Hematopoietic multipotent progenitor cell treated with erythropoietin and hydrocortisone succinate and interleukin-3 and kit ligand, for 8 days (in vitro differentiated cells): ENCODE measurements at places on chromosomes 3 and 15.

DNA sequence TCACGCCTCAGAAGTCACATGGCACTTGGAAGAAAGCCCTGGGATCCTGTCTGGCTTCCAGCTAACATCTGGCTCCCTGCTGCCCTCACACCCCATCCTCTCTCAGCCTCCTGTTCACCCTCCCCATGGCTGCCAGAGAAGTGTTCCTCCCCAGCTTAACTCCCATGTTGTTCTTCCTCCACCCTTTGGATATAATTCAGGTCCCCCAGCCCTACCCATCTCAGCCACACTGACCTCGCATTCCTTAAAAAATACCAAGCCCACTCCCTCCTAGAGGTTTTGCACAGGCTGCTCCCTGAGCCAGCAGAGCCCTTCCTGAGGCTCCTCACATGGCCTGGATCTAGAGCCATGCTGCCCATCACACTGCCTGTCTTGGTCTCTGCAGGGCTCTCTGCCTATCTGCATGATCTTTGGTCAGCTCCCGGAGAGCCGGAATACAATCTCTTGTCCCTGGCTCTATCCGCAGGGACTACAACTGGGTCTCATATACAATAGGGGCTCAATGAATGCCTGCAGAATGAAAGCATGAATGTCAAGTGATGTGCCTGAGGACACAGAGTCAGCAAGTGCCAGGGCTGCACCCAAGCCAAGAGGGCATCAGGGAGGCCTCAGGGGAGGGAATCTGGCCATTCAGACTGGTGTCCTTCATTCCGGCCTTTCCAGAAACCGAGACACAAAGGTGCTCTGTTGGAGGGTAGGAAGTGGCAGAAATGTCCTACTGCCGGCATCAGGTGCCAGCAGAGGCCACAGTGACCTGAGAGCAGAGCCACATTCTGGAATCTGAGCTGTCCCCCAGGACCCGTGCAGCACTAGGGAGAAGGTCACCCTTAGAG lies 3.8 kb upstream of the TKT start:
- no peak for DNase-seq

GRCh38 chr15:52682781-52683180 lies 3.6 kb upstream of the ATOSA start:
- no peak for DNase-seq

DNA sequence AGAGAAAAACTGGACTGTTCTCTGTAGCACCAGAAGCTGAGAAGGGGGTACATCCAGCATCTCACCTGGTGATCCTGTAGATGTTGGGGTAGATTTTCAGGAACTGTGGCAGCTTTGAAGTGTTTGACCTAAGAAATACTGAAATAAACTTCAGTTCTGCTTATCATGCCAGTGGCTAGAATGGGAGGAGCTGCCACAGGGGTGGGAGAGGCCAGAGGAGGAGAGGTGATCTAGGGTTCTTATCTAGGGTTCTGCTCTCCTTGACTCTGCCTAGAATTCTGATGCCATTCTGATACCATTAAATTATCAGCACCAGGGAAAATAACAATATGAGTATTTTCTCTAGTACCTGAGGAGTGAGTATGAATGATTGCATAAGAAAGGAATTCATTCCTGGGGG lies 10.2 kb upstream of the CPOX start:
- DNase-seq: peak; percentile 59

GRCh38 chr3:71026634-71027578 lies 556.6 kb downstream of the FOXP1 start:
- DNase-seq: no peak

DNA sequence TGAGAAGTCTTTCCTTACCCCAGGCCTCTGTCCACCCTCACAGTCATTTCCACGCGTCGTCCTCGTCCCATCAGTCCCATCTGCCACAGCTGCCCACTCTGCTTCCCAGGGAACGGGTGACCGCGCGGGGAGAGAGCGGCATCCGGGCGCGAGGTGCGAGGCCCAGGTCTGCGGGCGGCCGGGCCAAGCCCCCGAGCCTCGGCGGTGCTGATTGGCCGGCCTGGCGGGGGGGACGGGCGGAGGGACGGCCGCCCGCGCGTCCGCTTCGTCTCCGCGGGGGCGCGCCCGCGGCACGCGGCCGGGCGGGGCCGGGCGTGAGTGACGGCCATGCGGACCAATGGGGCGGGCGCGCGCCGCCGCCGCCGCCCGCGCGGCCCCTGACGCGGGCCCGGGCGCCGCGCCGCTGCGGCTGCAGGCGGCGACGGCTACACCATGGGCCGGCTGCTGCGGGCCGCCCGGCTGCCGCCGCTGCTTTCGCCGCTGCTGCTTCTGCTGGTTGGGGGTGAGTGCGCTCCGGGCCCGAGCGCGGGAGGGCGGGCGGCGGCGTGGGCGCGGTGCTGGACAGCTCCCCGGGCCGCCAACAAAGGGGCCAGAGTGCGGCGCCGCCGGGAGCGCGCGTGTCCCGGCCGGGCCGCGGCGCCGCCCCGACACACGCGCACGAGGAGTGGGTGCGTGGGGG lies at the start of gene PODXL2:
TSS of gene PODXL2 (plus strand) at position 398 of the 679 bp plus-strand sequence. CDS start at position 433, 35 bp downstream.
- DNase-seq: peak; percentile 39

GRCh38 chr3:47961036-47961435 lies 55.2 kb downstream of the MAP4 start:
- DNase-seq: no peak

- no peak for DNase-seq
Measured at GRCh38 chr3:56772952-56773938, 28.5 kb downstream of the ARHGEF3 start.

GRCh38 chr3:147422196-147422595 lies 13.0 kb downstream of the ZIC1 start:
- no peak for DNase-seq

GRCh38 chr3:179149406-179149867 lies 1.3 kb downstream of the PIK3CA start:
- peak; percentile 27 for DNase-seq

- DNase-seq: no peak
Measured at GRCh38 chr3:29521751-29522150, 240.9 kb downstream of the RBMS3 start.

DNA sequence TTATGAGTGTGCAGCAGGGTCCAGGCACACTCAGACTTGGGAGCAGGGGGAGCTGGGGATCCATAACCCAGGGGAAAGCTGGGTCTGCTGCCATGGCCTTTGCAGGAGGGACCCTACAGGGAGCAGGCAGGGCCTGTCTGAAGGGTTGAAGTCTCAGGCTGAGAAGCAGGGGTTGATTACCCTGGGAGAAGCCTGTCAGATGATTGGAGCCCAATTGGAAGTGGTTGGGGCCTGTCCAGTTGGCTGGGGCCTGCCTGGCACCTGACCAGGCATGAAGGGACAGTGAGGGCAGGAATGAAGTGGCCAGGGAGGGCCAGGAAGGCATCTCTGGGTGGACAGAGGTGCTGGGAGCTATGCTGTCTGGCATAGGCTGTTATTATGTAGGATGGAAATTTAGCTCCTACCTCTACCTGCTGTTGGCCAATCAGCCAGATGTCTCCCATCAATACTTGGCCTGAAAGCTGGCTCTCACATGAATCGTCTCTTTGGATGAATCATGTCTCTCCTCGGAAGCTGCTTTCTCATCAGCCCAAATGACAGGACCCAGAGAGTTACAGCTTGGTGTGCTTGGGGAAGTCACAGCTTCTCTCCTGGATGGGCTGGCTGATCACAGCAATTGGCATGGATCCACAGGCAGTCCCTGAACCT lies 27.4 kb upstream of the SLCO2A1 start:
- no peak for DNase-seq

GRCh38 chr15:27928386-27928785 lies 170.7 kb downstream of the OCA2 start:
- no peak for DNase-seq

GRCh38 chr3:8503461-8503860 lies 1.8 kb downstream of the LMCD1 start:
- DNase-seq: no peak

GRCh38 chr15:95644100-95644875 lies 686.2 kb upstream of the NR2F2 start:
- no peak for DNase-seq

- DNase-seq: no peak
Measured at GRCh38 chr3:177463863-177464262, 266.6 kb upstream of the TBL1XR1 start.

- DNase-seq: no peak
Measured at GRCh38 chr15:68620721-68621527, 42.1 kb downstream of the CORO2B start.

- DNase-seq: peak; percentile 12
Measured at GRCh38 chr3:125684199-125684598, 88.9 kb upstream of the OSBPL11 start.

DNA sequence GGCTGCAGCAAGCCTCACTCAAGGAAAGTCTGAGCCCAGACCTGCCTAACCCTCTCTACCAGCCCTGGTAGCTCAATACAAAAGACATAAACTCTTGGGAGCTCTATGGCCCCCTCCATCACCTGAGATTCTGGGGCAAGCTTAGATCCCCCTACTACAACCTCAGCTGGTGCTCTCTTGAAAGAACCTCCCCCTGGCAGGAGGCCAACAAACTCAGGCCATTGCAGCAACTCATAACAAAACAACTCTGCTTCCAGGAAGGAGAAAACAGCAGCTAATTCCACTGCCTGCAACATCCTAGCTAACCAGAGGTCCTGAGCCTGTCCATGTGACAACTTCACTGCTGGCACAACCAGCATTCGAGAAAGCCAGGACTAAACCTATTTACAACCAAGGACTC lies 169.2 kb downstream of the ROBO1 start:
- no peak for DNase-seq

GRCh38 chr3:181711325-181712135 lies at the start of gene SOX2:
Gene SOX2, plus strand, starts transcription at chr3:181711925. Its CDS starts 436 bp downstream, at chr3:181712361.
- peak; percentile 13 for DNase-seq

DNA sequence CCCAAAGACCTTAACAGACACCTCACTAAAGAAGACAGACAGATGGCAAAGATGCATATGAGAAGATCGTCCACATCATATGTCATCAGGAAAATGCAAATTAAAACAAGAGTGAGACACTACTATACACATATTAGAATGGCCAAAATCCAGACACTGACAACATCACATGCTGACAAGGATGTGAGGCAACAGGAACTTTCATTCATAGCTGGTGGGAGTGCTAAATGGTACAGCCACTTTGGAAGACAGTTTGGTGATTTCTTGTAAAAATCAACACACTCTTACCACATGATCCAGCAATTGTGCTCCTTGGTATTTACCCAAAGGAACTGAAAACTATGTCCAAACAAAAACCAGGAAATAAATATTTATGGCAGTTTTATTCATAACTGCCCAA lies 17.6 kb downstream of the CHDH start:
- DNase-seq: no peak

- no peak for DNase-seq
Measured at GRCh38 chr3:117308756-117309155, 599.2 kb downstream of the TUSC7 start.

DNA sequence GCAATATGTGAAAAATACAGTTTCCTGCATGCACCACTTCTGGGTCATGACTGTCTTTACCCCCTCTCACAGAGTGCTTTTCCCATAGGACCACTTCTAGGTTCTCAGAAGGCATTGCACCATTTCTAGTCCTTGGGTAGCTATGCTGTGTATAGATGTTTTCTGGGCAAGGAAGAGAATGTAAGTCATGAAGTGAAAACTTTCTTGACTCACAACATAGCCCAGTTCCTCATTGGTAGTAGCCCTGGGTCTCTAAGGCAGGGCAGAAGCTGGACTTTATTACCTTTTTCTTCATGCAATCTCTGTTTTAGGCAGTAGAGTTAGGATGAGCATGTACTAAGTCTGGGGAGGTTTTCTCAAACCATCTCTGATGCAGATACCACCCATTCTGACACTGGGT lies 203.1 kb downstream of the EPHB1 start:
- no peak for DNase-seq

DNA sequence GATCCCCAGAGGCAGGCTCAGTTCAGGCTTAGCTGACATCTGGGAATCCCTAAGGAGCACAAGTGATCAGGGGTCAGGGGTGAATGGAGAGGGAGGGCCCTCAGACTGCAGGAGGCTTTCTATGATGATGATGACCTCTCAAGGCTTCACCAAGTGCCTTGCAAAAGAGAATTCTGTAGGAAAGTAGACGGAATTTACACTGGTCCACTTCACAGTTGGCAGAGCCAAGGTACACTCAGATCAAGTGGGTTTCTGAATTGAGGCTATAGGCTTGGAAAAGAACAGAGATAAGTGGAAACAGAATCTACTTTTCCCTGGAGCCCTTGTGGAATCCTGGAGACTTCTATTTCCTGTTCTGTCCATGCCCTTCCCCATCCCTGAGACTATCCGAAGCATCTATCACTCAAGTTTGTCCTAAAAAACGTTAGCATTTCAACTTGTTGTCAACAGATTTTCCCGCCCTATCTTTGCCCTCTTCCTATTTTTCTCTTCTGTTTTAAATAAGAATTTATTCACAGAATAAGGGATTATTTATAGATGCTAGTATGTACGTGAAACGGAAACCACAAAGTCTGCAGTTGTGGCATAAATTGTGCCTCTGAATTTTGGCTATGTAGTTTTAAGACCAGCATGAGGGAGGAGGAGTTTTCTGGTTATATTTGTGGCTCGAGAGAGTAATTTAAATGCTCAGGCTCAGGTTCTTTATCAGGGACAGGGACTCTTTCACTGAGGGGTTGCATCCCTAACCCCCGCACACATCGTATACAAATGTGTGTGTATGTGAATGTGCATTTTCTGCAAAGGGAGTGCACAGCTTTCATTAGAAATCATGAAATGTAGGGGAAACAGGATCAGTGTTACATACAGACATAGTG lies 12.8 kb downstream of the GCSAM start:
- no peak for DNase-seq

- DNase-seq: no peak
Measured at GRCh38 chr3:13599887-13600450, 51.0 kb downstream of the FBLN2 start.

DNA sequence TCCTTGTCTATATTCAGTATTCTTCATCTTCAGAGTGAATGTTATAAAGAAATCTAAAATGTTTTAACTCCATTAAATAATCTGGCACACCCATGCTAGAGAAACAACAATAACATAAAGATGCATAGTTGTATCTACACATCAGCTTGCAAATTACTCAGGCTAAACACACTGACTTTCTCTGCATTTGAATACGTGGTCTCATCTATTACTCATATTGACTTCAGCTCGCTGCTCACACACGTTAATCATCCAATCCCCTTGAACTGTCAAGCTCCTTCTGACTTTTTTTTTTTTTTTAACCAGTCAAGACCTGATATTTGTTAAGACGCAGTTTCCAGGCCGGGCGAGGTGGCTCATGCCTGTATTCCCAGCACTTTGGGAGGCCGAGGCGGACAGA lies 1137.3 kb upstream of the CADM2 start:
- DNase-seq: no peak

DNA sequence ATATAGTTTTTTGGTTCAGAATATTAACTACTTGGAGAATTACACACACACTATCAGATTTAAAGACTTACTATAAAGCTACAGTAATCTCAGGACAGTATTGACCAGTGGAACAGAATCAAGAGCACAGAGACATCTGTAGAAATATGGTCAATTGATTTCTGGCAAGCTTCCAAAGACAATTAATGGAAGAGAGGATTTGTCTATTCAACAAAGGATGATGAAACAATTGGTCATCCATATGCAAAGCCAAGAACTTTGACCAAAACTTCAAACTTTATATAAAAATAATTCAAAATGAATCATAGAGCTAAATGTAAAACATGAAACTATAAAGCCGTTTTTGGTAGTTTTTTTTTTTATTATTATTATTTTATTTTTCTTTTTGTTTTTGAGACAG lies 29.8 kb upstream of the MB21D2 start:
- no peak for DNase-seq
